GM23248 (cell line): ENCODE measurements at places on chromosomes 16 and 17.

- peak; percentile 64 for DNase-seq
Measured at GRCh38 chr17:20189302-20189701, 180.1 kb downstream of the SPECC1 start.

DNA sequence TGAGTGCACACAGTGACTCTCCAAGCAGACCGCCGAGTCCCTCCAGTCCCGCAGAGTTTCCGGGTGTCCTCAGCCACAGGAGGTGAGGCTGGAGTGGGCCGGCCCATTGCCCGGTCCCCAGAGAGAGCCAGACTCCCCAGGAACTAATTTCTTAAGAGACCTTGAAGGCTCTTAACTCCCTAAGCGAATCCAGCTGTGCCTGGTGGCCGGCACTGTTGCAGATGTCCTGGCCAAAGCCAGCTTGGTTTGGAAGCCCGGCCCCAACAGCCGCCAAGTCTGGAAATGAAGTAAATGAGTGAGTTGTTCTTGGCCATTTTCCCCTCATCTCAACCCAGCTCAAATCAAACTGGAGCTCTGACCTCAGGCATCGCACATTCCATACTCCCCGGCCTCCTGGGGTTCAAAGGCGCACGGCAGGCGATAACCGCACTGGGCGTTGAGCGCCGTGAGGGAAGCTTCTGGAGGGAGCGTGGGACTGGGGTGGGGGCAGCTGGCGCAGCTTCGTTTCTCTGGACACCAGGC lies 42.0 kb downstream of the CMIP start:
- peak; percentile 90 for DNase-seq

GRCh38 chr16:89114159-89114981 lies 20.7 kb downstream of the ACSF3 start:
- no peak for DNase-seq

DNA sequence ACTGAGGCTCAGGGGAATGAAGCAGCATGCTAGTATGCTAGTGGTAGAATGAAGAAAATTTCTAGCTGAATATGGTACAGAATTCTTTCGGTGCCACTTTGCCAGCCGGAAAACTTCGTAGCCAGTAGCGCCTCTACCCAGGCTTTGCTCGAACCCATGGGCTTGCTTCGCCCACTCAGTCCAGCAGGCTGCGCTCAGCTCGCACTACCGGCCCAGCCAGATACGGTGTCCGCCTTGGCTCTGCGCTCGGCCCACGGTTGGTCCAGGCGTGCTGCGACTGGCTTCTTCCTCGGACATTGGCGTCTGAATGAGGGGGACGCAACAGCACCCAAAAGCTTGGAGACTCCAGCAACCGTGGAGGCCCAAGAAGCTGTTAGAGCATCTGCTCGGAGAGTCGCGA lies 372.5 kb upstream of the CDH8 start:
- DNase-seq, result no peak

DNA sequence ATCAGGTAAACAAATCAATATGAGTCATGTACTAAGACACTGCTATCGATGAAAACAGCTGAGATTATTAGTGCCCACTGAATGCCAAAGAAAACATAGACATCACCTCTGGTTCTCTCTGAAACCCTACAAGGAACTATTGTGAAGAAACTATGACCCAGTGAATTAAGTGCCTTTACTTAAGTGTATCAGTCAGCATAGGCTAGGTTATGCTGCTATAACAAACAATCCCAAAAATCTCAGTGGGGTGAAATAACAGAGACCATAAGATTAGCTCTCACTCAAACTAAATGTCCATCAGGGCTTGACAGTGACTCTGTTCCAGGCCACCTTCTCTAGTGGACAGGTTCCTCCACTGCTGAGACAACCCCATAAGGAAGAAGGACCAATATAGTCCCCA lies 57.7 kb upstream of the KDM8 start:
- DNase-seq, result no peak

DNA sequence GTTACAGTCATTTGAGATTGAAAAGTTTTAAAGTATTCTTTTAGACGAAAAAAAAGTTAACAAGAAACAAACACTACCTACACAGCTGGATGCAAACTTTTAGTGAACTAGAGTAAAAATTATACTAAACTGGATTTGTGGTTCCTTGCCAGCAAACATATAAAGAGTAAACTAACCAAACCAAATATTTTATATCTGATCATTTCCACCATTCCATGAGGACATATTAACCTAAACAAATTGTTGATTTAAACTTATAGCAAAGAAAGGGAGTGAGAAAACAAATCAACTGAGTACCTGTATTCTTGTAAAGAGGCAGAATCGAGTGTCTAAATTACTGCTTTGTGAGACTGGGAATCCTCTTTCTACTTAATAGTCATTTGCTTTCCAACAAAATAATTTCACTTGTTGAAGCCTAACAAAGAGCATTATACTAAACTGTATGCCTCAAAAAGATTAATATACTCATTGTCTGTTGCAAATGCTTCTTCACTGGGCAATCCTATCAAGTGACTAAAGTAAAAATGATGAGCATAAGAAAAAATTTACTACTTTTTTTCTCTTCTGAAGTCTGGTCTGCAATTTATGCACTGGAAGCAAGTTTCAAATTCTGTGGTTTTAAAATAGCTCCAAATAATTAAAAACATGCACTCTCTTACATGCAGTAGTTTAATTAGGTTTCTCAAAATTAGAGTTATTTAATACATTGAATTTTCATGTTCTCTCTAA lies 37.5 kb downstream of the AKAP10 start:
- DNase-seq, result peak; percentile 24

DNA sequence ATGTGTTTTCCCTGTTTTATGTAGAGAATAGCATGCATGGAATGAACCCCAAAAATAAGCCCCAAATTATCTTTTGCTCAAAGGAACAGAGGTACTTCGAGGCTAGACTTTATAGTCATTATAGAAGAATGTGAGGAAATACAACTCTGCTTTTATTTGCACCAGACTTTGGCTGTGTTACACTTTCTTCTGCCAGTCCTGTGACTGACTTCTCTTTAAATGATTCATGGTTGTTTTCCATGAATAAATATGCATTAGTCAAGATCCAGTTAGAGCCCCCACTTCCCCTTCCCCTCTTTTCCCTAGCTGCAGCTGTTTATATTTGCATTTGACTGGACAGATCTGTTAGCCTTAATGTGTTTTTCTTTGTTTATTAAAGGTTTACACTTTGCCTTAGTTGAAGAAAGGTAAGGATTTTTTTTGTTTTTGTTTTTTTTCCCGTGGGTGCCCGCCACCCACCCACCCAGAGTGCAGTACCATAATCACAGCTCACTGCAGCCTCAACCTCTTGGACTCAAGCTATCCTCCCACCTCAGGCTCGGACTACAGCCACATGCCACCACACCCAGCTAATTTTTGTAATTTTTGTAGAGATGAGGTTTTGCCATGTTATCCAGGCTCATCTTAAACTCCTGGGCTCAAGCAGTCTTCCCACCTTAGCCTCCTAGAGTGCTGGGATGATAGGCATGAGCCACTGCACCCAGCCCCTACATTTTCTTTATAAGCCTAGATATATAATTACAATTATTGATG lies 152.6 kb downstream of the CYB561 start:
- DNase-seq, result peak; percentile 82

DNA sequence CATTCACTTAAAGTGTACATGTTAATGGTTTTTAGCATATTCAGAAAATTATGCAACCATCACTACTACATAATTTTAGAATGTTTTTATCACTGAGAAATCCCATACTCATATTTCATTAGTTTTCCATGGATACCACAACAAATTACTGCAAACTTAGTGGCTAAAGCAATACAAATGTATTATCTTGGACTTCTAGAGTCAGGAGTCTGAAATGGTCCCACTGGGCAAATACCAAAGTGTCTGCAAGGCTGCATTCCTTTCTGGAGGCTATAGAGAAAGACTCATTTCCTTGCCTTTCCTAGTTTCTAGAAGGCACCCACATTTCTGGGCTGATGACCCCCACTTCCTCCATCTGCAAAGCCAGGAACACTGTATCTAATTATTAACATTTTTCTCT lies 16.9 kb upstream of the GNAO1 start:
- no peak for DNase-seq

GRCh38 chr16:53757971-53758609 lies 54.1 kb downstream of the FTO start:
- no peak for DNase-seq

DNA sequence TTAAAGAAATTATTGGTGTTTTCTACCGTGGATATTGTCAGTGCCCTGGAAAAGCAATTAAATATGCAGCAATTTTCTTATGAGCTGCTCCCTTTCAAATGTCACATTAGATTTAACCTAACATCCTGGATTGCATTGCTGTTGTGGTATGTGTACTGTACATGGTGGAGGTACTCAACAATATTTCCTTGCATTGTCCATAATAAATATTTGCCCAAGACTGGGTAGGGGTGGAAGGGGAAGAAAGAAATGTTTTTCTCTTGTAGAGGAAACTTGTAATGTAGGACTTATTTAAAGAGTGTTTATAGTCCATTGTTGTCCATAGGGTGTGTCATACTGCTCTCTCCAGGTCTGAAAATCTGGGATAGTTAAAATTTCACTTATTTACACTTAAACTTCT lies 346.2 kb upstream of the TBX2 start:
- DNase-seq, result no peak

DNA sequence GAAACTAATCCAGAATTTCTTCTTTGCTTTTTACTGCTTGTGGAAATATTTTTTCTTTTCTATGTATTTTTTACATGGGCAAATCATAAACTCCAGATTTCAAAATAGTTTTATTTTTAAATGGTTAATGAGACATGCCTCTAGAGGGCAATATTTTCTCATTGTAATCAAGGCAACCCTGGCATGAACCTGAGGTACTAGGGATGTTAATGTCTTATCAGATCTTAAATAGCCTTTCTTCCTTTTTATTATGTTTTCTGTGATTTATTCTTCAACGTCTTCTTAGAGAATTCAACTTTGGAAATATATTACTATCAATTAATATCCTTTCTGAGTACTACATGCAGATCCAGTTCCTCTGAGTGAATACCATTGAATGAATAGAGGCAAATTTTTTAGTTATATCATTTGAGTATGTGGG lies 324.7 kb downstream of the BCAS3 start:
- peak; percentile 78 for DNase-seq

DNA sequence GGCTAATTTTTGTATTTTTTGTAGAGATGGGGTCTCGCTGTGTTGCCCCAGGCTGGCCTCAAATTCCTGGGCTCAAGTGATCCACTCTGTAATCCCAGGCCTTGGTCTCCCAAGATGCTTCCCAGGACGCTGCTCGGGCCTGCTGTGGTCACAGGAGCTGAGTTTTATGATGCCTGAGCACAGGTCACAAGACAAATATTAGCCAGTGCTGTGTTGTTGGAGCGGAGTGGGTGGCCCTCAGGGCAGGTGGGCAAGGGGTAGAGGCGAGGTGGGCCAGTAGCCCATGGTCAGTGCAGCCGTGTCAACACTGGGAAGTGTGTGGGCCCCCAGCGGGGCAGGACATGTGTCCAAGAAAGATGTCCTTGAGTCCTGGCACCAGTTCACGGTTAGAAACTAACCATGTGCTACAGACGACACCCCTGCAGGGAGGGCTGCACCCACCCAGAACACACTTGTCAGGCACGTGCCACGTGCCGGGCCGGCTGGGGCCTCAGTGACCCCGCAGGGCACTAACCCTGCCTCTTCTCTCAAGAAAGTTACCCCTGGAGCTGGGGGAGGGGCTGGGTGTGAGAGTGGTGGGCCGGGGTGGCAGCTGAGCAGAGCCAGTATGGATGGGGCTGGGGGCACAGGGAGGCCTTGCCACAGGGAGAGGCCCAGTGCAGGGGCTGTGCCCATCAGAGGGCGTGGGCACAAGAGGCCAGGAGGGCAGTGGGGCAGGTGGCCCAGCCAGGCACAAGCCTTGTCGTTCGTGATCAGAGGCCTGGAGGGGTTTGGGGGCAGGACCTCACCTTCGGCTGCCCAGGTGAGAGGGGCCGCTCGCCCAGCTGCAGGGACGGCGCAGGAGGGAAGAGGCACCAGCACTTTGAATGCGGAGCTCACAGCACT lies 103.1 kb upstream of the CHMP6 start:
- DNase-seq, result no peak

DNA sequence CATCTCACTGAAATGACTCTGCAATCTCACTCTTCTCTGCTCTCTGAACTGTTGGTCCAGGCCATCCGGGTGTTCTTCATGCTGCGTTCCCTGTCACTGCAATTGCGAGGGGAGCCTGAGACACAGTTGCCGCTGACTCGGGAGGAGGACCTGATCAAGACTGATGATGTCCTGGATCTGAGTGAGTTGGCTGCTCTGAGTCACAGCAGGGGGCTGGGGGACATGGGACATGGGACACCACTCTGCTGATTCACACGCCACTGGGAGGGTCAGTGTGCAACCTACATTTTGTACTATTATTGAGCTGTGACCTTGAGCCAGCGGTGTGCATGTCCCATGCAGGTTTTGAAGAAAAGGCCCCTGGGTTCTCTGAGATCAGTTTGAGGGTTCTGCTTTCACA lies 116.5 kb downstream of the CLEC16A start:
- no peak for DNase-seq

GRCh38 chr17:60901242-60901641 lies 223.6 kb downstream of the BCAS3 start:
- peak; percentile 8 for DNase-seq

DNA sequence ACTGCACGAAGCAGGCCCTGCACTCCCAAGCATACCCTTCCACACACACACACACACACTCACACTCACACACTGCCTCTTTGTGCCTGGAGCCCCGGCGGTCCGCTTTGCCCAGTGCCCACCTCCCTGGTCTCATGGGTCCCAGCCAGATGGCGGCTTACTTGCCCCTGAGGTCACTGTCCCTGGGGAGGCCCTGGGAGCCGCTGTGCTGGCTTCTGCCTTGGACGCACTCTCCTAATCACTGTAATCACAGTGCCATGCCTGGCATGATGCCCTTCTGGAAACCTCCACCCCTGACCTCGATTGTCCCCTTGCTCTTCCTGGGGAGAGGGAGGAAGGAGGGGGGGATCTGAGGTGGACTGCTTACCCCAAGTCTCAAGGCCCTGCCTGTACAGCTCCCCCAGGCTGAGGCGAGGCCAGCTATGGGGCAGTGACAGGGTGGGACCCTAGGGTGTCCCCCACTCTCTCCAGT lies 36.0 kb downstream of the ARHGAP23 start:
- DNase-seq, result peak; percentile 80
